ENCODE measurements at places on chromosomes 2 and 18.

GRCh38 chr2:164644036-164644700 lies 22.9 kb upstream of the GRB14 start:
- no peak for DNase-seq

GRCh38 chr2:216327447-216327935 lies 44.8 kb downstream of the MARCHF4 start:
- no peak for DNase-seq

GRCh38 chr2:8987410-8987809 lies 16.1 kb downstream of the MBOAT2 start:
- no peak for DNase-seq

DNA sequence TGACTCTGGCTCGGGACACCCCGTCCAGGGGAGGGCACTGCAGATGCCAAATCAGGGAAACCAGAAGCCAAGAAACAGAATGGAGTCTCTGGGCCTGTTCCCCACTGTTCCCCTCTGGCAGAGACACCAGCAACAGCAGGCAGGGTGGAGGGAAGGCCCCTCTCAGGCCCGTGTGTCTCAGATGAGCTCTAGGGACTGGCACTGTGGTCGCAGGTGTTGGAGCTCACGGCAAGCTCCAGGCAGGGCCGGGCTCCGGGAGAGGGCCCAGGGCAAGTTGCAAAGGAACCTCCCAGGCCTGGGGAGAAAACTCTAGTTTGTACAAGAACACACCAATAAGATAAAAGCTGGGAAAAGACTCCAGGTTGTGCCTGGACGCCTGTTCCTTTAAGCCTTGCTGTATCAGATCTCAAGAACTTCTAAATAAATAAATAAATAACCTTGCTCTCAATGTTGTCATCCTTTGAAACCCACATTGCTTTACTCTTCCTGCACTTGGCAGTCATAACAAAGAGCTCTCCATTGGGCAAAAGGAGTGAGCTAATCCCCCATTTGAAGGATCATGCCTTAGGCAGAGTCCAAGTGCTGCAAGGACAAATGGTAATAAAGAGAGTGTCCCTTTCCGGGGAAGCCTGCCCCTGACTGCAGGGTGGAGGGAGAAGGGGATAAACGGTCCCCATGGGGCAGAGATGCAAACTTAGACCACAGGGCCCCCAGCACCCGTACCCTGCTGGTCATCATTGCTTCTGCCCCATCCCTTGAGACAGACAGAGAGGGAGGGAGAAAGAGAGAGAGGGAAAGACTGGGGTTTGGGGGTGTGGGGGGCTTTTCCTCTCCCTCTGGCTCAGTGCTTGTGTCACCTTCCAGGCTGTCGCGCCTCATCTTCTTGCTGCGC lies 33.3 kb downstream of the CNGA3 start:
- no peak for DNase-seq

- no peak for DNase-seq
Measured at GRCh38 chr2:110103061-110103961, 12.3 kb downstream of the MALL start.

GRCh38 chr2:113784823-113785744 lies 28.6 kb upstream of the SLC35F5 start:
- DNase-seq: no peak

DNA sequence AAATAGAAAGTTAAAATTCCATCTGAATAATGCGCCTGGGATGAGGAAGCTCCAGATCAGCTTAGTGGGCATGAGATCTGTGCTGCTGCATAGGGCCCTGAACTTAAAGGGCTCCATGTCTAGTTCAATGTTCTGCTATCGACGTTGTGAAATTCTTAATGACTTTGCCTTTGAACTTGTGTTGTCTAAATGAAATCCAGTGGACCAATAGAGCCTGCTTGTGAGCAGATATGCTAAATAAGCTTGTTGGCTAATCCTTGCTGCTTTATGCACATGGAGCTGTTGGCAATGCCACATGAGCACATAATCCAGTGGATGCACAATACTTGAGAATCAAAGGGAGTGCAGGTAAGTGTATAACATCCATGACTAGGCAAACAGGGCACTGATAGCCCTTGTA lies 228.6 kb downstream of the TNS1 start:
- no peak for DNase-seq

GRCh38 chr2:170087413-170087793 lies 90.5 kb upstream of the MYO3B start:
- no peak for DNase-seq

DNA sequence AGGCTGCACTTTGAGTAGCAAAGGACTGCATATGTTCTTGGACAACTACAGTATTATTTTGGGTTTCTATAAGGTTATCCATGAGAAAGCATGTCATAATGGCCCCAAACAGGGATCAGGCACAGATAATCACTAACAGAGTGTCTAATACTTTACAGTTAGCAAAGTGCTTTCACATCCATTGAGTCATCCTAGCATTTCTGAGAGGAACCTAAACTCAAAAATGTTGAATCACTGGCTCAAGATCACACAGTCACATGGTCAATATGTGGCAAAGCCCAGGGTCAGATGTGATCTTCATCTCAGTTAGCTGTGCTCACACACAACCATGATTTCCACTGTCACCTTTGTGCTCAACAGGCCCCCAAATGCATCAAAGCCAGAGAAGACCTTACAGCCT lies 156.1 kb upstream of the VRK2 start:
- no peak for DNase-seq

- DNase-seq: peak; percentile 23
Measured at GRCh38 chr18:23964282-23965238, 50.0 kb upstream of the TTC39C start.

DNA sequence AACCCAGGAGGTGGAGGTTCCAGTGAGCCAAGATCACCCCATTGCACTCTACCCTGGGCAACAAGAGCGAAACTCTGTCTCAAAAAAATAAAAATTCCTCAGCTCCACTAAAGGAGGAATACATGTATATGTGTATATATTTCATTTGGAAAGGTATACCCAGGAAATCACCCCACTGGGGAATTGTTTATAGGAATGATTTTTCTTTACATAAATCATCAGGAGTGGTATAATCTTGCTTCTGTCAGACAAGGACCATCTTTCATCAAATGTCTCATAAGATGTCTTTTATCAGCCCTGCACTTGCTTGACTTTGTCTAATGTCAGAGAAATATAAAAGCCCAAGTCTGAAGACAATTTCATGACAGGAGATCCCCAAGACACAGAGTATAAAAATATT lies 709.1 kb downstream of the LRRTM4 start:
- DNase-seq: no peak

DNA sequence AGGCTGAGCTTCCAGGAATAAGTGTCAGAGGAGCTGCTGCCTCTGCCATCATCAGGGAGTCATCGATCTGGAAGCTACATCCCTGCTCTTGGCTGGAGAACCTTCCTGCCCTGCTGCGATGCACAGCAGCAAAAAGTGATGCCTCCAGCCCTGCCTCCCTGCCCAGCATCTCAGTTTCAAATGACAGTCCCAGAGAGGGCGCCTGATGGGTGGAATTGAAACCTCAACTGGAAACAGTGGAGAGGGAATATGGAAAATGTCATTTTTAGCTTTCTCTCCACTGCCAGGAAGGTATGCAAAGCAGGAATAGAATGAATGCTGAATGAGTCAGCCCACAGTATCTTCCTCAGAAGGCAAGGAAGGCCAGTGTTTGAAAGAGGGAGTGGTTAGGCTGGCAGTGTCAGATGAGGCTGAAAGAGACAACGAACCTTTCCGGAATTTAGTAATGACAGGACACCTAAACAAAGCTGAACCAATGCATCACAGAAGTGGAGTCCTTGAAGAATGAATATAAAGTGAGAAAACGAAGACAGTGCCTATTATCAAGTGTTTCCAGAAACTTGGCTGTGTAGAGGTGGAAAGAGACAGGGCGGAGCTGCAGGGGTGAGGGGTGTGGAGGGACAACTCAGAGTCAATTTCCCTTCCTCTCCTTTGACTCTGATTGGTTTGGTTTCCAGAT lies 153.9 kb upstream of the NDUFV2 start:
- no peak for DNase-seq

DNA sequence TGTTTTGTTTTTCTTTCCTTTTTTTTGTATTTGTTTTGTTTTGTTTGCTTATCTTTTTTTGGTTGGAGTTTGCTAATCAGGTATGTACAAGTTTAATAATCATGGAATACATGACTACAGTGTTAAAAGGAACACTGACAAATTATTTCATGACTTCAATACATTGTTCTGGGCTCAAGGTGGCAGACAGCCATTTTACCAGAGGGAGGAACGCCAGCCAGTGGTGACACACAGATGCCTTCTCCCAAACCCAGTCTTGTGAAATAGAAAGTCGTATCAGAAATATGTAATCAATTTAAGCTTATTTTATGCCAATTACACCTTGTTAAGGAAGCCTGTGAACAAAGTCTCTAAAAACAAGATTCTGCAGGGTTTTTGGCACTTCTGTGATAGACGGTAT lies 264.0 kb upstream of the EPHA4 start:
- DNase-seq: no peak

DNA sequence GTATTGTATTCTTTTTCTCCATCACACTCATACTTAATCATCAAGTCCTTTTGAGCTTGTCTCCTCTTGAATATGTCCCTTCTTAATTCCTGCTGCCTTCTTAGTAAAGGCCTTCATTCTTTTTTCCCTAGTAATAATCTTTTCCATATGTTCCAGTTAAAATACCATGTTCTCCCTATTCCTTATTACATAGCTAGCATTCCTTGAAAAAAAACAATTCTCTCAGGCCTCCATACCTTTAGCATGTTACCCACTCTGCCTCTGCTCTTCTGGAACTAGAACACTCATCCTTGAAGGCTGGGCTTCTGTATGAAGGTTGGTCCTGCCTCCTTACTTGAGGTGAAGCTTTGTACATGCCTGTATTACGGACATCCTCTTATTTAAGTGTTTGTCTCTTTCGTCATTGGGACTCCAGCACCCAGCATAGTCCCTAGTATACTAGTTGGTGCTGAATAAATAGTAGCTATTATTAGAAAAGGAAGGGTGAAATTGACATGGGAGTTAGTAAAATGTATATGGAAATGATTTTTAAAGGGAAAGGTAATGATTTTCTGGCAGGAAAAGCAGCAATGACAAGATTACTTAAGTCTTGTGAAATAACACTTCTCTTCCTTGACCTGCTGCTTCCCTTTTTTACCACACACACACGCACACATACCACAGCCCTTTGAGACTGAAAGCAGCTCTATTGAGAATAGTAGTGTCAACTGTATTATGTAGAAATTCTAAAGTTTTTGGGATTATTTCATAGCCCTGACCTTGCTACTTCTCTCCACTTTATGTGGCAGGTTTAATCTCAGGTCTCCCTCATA lies 45.6 kb downstream of the REL start:
- no peak for DNase-seq

DNA sequence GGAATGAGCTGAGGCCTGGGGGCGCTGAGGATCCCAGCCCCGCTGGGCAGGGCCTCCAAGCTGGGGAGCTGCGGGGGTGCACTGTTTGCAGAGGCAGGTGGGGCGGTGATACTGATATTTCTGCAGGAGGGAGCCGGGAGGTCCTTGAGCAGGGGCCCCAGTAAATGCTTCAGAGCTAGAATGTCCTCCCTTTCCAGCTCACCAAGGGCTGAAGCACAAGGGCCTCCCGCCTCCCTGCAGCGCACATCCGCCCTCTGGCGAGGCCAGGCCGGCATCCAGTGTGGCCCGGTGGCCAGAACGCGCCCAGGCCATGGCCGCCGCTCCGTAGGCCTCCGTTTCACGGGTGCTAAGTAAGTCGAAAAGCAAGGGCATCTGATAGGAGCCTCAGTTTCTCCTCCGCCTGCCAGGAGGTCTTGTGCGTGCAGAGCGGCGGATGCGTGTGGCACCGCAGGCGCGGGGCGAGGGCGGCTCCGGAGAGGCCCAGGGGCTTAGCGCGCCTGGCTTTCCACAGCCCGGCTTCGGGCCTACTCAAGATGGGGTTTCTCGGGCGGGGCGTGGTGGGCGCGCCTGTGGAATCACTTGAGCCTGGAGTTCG lies 29.5 kb upstream of the CHMP1B start:
- DNase-seq: no peak

- no peak for DNase-seq
Measured at GRCh38 chr2:206296128-206296527, 21.7 kb downstream of the ZDBF2 start.

DNA sequence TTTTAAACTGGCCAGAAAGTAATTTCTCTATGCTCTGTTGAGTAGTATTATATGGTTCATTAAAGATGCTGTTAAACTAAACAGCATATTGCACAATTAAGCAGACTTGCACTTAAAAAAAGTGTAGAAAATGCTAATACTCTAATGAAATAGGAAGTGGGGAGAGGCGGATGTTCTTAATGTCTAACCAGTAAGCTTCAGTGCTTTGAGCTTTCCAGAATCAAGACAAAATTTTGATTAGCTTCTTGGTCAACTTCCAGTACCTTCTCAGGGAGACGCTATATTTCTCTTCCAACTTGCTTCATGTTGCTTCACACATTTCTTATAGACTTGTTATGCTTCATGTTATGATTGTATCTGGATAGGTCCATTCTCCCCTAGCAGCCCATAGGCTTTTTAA lies 89.1 kb downstream of the MAP2 start:
- no peak for DNase-seq

DNA sequence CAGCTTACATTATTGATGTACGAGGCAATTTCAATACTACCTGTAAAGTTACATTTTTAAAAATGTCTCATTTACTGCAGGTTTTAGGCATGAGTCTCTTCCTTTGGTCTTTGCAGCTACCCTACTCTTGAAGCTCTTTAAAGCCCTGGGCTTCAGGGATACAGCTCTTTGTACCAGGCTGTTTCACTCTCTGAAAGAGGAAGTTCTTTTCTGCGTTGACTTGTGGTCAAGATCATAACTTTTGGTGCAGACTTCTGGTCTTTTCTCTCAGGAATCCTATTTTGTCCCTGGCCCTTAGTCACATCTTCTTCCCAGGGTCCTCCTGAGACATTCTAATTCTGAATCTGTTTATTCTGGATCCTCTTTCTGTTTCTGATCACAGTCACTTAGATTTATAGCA lies 16.6 kb upstream of the HRH4 start:
- no peak for DNase-seq

DNA sequence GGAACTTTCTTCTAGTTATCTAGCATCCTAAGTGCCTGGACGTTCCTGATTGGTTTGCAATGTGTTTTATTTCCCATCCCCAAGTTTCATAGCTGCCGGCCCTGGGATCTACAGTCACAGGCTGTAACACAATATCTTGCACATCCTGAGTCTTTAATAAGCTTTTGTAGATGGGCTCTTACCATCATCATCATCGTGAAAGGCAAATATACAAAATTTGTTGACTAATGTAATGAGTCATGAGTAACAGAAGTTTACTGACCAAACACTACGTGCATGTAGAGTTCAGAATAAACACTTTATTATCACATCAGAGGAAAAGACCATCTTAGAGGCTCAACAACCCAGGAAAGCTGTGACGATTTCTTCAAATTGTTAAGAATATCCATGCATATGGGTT lies 8.1 kb upstream of the TYMS start:
- DNase-seq: no peak

- peak; percentile 32 for DNase-seq
Measured at GRCh38 chr2:130920415-130921163, 83.9 kb downstream of the ARHGEF4 start.

- no peak for DNase-seq
Measured at GRCh38 chr2:117967977-117968718, 45.7 kb downstream of the CCDC93 start.

GRCh38 chr2:9164112-9164608 lies 42.5 kb upstream of the ASAP2 start:
- DNase-seq: no peak

All from stimulated activated CD8-positive, alpha-beta memory T cell treated with anti-CD3 and anti-CD28 coated beads, Interleukin-2, amount 100 ng/mL, for 1 hour (primary cell).